Fibroblast of lung (primary cell): ENCODE measurements at places on chromosomes 13 and 19. TPM values are rescaled to one million over a fixed set of nuclear protein-coding genes. Genes with fewer than 3 reads are reported as not detected.

GRCh38 chr13:46114613-46115012 is 9.8 kb upstream of the CPB2 start:
- DNase-seq = no peak
- H3K4me3 ChIP-seq = no peak overlapping the region
- H3K36me3 ChIP-seq = no peaks in the 10 kb centered on the region
- no peaks in the 10 kb centered on the region for H3K27me3 ChIP-seq
- H3K4me1 ChIP-seq = no peaks in the 10 kb centered on the region

- peaks cover 9% of the 10 kb centered on the region for H3K27me3 ChIP-seq
- H3K27ac ChIP-seq = peak overlapping the region; percentile 9
- H3K4me1 ChIP-seq = peaks cover 2% of the 10 kb centered on the region
These were observed 33.9 kb downstream of the CCNE1 start for GRCh38 chr19:29845574-29846176.

The SKA3 gene
- total RNA-seq = 6.1 and 10.3 TPM in 2 replicates

The CACNG6 gene
- under 0.01 TPM in 1 of 2 replicates, not detected in the other for total RNA-seq
